ENCODE measurements at places on chromosomes 5 and 9.

- DNase-seq: no peak
These were observed 211.2 kb downstream of the RAB3C start for GRCh38 chr5:58793888-58794657.

GRCh38 chr9:28050046-28050445 is 476.8 kb upstream of the C9orf72 start:
- no peak for DNase-seq

DNA sequence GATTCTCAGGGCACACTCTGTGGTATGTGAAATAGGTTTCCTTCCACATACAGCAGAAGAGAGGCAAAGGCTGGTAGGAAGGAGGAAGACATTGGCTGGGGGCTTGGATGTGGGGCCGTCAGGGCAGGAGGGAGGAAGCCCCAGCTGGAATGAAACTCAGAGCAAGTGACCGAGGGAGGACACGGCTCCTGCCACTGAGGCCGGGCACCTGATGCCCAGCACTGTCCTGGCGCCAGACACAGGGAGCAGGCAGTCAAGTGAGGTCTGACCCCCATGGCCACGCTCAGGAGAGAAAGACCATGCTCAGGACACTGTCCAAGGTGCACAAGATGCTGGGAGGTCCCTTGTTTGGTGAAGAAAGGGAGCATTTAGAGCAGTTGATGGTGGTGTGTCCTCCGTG is 245.5 kb downstream of the CACNA1B start:
- no peak for DNase-seq

GRCh38 chr9:114300153-114300845 is 22.6 kb upstream of the ORM1 start:
- no peak for DNase-seq

DNA sequence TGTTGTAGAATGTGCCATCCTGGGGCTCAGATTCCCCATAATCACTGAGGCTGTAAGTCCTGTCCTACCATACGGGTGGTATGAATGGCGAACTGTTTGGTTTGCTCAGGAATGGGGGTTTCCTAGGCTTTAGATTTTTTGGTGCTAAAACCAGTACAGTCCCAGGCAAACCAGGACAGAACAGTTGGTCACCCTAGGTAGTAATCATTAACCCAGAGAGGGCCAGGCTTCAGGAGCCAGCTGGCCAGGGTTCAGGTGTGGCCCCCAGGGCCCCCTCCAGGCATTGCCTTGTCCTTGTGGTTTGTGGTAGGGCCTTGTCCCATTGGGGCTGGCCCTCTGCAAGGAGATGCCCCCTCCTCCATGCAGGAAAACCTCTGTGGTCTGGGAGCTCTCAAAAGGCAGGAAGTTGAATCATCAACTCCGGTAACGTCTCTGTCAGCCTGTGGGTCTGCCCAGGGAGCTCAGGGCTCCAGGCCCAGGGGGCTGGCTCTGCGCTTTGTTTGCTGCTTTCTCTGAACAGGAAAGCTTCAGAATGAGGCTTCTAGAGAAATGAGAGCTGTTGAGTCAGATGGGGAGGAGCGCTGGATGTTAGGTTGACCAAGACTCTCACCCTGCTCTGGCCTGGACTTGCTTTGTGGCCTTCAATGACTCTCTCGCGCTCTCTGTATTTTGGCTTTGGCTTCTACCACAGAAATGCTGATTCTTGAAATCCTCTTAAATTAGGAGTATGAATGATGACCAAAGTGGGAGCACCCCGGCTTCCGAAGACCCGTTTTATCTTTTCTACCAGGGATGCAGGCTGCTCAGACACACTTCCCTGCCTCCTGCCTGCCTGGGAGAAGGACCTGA is 22.2 kb upstream of the JADE2 start:
- no peak for DNase-seq

DNA sequence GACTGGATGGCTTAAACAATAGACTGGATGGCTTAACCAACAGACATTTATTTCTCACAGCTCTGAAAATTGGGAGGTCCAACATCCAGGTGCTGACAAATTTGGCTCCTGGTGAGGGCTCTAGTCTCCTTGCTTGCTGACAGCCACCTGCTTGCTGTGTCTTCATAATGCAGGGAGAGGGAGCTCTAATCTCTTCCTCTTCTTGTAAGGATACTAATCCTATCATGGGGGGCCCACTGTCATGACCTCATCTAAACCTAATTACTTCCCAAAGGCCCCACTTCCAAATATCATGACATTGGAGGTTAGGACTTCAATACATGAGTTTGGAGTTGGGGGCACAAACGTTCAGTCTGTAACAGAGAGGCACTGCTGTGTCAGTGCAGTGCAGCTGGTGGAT is 26.4 kb downstream of the FOXD1 start:
- DNase-seq: no peak

DNA sequence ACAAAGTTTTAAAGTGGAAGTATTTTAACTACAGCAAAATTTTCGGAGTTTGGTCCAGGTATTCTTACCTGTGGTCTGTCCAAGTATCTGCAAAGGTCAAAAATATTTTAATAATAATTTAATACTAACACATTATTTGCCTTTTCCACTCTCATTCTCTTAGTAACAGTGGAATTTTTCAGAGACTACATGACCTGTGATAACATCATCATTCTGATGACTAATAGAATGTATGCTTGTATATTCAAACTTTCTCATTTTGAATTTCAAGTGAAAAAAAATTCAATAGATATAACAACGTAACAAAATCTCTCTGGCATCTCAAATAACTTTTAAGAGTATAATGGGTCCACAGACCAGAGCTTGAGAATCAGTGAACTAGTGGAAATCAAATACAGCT is 78.3 kb downstream of the FBXL17 start:
- no peak for DNase-seq

DNA sequence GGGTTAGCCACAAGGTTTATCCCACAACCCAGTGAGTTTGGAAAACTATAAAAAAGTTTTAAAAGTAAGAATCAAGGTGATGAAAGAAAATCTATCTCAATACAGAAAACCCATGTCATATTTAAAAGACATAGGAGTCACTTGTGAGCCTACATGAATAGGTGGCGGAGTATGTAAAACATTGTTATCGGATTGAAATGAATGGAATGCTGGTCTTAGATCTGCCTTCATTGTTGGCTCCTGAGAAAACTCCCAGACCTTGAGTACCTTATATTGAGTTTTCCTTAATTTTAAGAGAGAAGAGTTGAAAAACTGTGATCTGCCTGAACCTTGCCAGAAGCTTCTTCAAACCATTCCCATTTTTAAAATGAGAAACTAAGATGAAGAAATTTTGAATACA is 551.1 kb downstream of the EFNA5 start:
- no peak for DNase-seq

DNA sequence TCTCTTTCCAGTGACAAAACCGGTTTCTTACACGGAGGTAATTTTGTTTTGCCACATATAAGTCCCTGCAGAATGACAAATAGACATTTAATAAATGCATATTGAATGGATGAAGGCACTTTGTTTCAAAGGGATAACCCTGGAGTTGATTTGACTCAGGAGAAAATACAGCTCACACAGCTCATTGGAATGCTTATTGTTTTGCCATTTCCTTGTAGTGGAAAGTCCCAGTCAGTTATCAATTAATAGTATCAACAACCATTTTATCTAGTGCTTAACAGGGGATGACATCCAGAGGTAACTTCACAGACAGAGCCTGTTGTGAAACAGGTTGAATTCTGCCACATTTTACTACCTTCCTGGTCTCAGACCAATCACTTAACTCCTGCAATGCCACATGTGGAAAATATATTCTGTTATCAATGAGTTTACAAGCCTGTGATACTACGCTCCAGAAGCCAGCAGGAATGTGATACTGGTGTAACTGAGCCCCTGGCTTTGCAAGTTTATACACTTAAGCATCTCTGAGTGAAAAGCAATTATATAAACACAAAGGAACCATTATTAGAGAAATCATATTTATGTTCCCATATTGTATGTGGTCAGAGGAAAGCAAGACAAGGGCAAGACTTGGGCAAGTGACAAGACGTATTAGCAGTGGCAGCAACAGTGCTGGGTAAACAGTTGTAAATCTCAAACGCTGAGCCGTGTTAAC is 123.1 kb upstream of the ANKRD55 start:
- no peak for DNase-seq

DNA sequence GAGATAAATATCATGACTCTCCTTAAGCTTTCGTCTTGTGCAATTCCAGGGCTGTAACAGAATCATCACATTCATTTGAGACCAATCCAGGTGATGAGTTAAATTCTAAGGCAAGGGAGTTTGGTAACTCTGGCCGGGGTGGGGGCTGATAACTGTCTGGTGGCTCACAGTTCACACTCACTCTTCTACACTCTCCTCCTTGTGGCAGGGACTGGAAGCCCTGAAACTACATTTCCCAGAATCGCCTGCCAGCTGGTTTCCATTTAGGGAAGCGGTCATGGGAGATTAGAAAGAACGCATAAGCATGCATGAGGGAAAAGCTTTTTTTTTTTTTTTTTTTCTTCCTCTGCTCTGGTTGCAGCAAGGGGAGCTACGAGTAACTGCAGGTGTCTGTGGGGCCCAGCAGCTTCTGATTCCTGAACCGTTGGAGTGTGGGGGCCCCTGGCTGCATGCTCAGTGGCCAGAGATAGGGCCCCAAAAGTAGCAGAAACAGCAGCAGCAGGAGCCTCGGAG is 154.8 kb upstream of the TBC1D2 start:
- DNase-seq: no peak

DNA sequence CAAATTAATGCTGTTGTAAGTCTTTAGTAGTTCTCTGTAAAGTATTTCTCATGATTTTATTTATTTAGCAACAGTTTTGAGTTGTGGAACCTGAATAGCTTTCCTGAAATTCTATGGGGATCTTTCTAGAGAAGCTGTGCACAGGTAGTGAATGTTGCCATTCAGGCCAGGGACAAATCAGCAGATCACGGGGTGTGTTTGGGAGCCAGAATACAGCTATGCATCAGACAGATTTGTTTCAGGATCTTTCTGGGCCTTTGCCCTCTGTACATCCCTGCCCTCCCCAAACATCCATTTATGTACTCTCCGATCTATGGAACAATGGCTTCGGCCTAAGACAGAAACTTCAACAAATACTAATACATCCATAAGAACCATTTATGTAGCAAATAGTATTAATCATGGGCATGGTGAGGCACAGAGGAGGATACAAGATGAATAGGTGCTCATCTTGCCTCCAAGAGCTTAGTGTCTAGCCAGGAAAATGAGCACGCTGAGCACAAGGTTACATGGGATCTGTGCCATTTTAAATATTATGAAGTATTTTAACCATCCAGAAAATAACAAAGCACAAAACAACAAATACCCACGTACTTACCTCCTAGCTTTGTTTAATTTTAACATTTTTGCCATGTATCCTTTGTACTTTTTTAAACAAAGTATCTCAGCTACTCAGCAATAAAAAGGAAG is 13.1 kb downstream of the ARHGEF37 start:
- DNase-seq: no peak

DNA sequence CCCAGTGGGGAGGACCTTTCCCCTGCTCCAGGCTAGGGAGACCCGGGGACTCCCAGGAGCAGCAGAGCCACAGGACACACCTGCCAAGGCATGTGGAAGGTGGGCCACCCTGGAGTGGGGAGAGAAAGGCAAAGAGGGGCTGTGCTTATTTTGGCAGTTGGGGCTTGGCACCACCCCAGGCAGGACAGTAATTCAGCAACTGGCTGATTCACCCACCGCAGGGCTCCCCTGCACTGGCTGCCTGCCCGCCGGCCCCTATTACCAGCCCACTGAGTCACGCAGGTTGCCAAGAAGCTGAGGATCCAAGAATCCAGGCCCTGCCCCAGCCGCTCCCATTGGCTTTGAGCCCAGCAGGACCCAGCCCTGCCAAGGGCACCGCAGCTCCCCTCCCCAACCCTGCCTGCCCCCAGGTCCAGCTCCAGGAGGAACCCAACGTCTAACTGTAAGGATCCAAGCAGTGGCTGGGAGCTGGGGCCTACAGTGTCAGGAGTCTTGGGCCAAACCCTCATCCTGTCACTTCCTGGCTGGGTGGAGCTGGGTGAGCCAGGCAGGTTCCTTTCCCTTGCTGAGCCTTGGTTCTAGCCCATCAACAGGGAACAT is 14.2 kb upstream of the RALGDS start:
- no peak for DNase-seq

DNA sequence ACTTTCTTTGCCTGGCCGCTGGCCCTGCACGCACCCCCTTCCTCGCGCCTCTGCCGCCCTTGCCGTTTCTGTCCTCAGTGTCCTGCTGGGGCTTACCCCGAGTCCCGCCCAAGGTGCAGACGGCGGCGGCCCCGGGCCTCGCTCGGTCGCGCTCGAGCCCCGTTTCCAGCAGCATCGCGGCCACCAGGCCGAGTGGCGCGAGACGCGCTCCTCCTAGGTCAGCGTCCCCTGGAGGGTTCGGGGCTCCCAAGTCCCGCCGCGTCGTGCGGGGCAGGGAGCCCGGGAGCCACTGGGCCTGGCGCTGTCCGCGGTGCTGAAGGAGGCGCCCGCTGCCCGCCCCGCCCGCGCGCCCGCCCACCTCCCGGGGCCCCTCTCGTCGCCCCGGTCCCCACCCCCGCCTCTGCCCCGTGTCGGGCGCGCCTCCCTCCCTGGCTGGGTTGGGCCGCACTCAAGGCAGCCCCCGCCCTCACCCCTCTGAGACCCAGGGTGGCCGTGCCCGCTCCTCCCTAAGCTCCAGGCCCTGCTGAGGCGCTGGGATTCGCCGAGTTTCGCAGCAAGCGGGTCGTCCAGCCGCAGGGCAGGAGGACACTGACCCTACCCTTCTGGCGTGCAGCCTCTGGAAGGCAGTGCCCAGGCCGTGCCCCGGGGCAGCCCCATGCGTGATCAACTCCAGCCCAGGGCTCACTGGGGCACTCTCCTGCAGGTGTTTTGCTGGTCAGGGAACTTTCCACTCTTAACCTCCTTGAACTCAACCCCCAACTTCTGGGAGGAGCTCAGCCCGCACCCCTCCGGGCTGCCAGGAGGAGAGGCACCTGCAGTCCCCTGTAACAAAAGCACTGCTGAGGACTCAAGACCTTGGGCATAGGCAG is at the start of gene LHX3:
TSS of gene LHX3 (minus strand) at position 291 of the 869 bp plus-strand sequence. CDS start at position 175, 116 bp downstream.
- no peak for DNase-seq
